ENCODE measurements at places on chromosomes 1 and 21.

GRCh38 chr1:86430376-86430775, 6.4 kb downstream of the CLCA2 start:
- no peak for DNase-seq

- DNase-seq, result peak; percentile 85
Measured at GRCh38 chr21:32411350-32412161, 950 bp upstream of the EVA1C start.

- no peak for DNase-seq
Measured at GRCh38 chr1:227298512-227299240, 19.6 kb downstream of the CDC42BPA start.

- DNase-seq, result peak; percentile 79
Measured at GRCh38 chr1:202145068-202145743, 669 bp upstream of the ARL8A start.

GRCh38 chr1:46263146-46263545, 15.6 kb downstream of the RAD54L start:
- DNase-seq, result no peak

- DNase-seq, result no peak
Measured at GRCh38 chr1:112881742-112882127, 74.3 kb downstream of the SLC16A1 start.

DNA sequence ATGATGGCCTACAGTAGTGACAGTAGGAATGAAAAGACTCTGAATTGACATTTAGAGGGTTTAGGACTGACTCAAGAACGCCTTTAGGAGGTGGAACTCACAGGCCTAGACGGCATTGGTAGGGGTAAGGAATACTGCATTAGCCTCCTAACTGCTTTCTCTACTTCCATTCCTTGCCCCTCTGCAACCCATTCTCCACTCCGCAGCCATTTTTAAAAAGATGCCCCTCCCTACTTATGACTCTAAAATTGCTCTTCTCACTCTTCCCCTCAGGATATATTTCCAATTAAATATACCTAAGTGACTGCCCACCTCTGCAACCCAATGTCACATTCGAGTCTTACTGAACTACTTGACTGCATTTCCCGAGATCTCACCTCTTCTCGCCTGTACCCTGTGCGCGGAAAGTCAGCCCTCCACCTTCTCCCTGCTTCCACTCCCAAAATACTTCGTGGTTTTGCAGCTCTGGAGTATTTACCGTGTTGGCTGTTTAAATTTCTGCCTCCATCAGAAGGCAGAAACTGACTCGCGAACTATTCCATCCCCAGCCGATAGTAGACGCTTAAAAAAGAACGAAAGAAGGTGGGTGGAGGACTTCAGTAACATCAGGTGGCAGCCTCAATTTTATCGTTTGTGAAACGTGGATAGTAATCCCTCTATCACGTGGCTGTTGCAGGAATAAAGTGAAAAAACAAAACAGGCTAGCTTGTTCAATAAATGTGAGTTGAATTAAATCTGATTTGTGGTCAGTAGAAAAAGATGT, 1.1 kb upstream of the YBX1 start:
- no peak for DNase-seq

DNA sequence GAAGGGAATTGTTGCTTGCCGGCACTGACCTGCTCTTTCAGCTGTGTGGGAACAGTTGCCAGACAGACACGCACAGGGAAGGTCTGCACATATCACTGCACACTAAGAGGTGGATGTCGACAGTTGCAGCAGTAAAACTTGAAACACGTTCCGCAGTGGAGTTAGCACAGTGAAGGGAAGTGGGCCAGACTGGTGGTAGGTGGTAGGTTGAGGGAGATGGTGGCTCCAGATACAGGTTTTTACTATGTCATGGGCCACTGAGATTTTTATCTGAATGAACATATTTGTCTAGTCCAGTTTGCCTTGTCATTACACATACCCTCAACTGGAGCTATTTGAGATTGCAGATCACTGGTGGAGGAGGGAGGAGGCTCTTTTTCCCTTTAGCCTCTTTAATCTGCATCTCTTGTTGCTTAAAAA, 13.5 kb downstream of the MRPS6 start:
- DNase-seq, result no peak
